ENCODE measurements at places on chromosomes 3 and 15.

DNA sequence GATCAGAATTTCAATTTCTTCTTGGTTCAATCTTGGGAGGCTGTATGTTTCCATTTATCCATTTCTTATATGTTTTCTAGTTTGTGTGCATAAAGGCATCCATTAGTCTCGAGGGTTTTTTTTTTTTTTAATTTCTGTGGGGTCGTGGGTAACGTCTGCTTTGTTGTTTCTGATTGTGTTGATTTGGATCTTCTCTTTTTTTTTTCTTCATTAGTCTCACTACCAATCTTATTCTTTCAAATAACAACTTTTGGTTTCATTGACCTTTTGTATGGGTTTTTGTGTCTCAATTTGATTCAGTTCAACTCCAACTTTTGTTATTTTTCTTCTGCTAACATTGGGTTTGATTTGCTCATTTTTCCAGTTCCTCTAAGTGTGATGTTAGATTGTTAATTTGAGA, 48.9 kb downstream of the MCTP2 start:
- H3K4me3 ChIP-seq = no peak overlapping the region
- no peak overlapping the region for H3K27ac ChIP-seq
- no peak for DNase-seq
- H3K36me3 ChIP-seq = no peaks in the 10 kb centered on the region
- H3K27me3 ChIP-seq = no peaks in the 10 kb centered on the region

DNA sequence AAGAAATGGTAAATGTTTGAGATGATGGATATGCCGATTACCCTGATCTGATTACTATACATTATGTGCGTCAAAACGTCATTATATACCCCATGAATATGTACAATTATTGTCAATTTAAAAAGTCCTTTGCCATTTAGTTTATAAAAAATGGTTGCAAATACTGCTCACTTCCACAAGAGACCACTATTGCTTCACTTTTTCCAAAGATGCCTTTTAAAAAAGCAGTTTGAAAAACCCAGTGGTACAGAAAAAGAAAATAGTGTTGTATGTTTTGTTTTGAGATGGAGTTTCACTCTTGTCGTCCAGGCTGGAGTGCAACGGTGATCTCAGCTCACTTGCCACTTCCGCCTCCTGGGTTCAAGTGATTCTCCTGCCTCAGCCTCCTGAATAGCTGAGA, 39.3 kb downstream of the EDEM1 start:
- H3K27me3 ChIP-seq = no peaks in the 10 kb centered on the region
- no peak overlapping the region for H3K27ac ChIP-seq
- no peak overlapping the region for H3K4me3 ChIP-seq
- H3K4me1 ChIP-seq = no peaks in the 10 kb centered on the region
- DNase-seq = no peak
- H3K36me3 ChIP-seq = no peaks in the 10 kb centered on the region

- H3K4me1 ChIP-seq = peaks cover 59% of the 10 kb centered on the region
- H3K27ac ChIP-seq = peak overlapping the region; percentile 92
- no peaks in the 10 kb centered on the region for H3K27me3 ChIP-seq
- DNase-seq = no peak
- peak overlapping the region; percentile 2 for H3K4me3 ChIP-seq
Measured at GRCh38 chr3:188208516-188208981, 54.6 kb downstream of the LPP start.

- no peak for DNase-seq
- no peaks in the 10 kb centered on the region for H3K27me3 ChIP-seq
- H3K4me1 ChIP-seq = peaks cover 13% of the 10 kb centered on the region
- H3K4me3 ChIP-seq = no peak overlapping the region
- H3K36me3 ChIP-seq = no peaks in the 10 kb centered on the region
Measured at GRCh38 chr3:171269542-171269941, 190.7 kb downstream of the TNIK start.

GRCh38 chr3:30631243-30631904, 25.0 kb downstream of the TGFBR2 start:
- no peaks in the 10 kb centered on the region for H3K27me3 ChIP-seq
- no peak for DNase-seq
- H3K4me1 ChIP-seq = peaks cover 77% of the 10 kb centered on the region
- peak overlapping the region; percentile 22 for H3K27ac ChIP-seq
- no peak overlapping the region for H3K4me3 ChIP-seq

GRCh38 chr3:55893045-55893664, 406.0 kb upstream of the WNT5A start:
- H3K27me3 ChIP-seq = no peaks in the 10 kb centered on the region
- H3K4me3 ChIP-seq = no peak overlapping the region
- H3K36me3 ChIP-seq = no peaks in the 10 kb centered on the region
- no peak for DNase-seq
- no peaks in the 10 kb centered on the region for H3K4me1 ChIP-seq

DNA sequence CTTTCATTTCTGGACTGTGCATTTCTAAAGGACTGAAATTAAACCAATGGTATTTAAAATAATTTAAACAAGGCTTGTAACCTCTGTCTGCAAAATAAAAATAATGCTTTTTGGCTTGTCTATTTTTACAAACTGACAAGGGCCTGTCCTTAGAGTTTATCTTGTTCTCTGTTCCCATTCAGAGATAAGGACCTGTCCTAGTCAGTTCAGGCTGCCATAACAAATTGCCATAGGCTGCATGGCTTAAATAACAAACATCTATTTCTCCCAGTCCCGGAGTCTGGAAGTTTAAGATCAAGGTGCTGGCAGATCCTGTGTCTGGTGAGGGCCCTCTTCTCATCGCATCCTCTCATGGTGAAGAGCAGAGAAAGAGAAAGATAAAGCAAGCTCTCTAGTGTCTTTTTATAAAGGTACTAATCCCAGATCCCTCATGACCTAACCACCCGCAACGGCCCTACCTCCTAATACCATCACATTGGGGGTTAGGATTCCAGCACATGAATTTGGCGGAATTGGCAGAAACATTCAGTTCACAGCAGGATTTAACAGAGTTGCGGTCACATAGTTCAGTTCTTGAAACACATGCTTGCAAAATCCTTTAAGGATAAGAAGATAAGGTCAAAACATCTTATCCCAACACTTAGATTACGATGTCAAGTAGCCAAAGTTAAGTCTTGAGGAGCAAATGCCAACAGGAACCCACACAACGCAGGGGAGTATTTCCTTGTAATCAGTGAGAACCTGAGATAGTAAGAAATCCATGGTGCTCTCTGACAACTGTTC, 17.8 kb downstream of the KBTBD8 start:
- no peak overlapping the region for H3K4me3 ChIP-seq
- H3K36me3 ChIP-seq = no peaks in the 10 kb centered on the region
- no peak overlapping the region for H3K27ac ChIP-seq
- H3K27me3 ChIP-seq = no peaks in the 10 kb centered on the region

GRCh38 chr15:45377609-45378148, 665 bp downstream of the GATM start:
- H3K4me3 ChIP-seq = peak overlapping the region; percentile 72
- H3K27ac ChIP-seq = peak overlapping the region; percentile 75
- H3K4me1 ChIP-seq = peaks cover 3% of the 10 kb centered on the region
- DNase-seq = peak; percentile 63

DNA sequence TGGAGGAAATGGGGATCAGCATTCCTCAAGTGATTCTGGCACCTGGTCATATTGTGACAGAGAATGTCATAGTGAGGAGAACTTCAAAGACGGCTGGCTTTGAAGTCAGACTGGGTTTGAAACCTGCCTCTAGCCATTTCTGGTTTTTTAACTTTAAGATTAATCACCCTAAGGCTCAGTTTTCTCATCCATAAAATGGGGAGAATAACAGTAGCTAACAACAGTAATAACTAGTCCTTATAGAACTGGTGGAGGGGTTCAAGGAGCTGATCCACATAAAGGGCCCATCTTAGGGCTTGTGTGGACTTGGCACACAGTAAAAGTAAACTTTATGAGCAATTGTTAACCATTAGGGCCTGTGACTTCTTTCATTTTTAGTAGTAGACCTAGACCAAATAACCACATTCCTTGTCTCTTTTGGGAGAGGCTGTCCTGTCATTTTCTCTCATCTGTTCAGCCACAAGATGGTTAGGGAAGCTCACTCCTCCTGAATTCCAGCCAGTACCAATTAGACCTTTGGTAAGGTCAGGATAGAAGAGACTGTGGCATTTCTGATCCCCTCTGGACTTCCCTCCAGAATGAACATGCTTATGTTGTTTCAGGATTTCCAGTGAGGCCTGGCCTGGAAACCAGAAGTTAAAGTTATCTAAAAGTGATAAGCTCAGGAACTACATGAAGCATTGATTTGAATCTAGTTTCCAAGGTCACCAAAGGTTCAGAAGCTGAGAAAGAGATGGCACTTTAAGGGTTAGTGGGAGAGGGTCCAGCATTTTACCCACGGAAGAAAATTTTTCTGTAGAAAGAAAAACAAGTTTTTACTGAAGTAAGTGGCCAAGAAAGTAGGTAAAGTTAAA, 159.3 kb upstream of the DPH6 start:
- no peaks in the 10 kb centered on the region for H3K36me3 ChIP-seq
- H3K4me1 ChIP-seq = peaks cover 2% of the 10 kb centered on the region
- H3K27me3 ChIP-seq = no peaks in the 10 kb centered on the region
- H3K27ac ChIP-seq = peak overlapping the region; percentile 60
- H3K4me3 ChIP-seq = no peak overlapping the region

- H3K27ac ChIP-seq = no peak overlapping the region
- no peaks in the 10 kb centered on the region for H3K27me3 ChIP-seq
- no peak overlapping the region for H3K4me3 ChIP-seq
- H3K36me3 ChIP-seq = no peaks in the 10 kb centered on the region
- DNase-seq = no peak
Measured at GRCh38 chr3:151483488-151483887, 22.6 kb upstream of the IGSF10 start.

DNA sequence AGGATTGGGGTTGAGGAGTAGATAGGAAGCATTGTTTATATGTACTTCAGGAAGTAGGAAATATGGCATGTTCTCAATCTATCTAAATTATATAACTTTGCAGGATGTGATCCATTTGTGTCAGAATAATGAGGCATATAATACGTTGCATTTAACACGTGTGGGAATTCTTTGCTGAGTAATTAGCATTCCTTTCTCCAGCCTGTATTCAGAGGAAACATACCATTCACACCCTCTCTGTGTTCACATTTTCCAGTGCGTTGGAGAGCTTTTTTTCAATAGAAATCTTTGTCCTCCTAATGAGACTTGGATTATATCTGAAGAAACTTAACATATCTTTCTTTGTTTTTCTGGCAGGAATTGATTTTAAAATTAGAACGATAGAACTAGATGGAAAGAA, 33.0 kb upstream of the APH1B start:
- H3K27me3 ChIP-seq = no peaks in the 10 kb centered on the region
- no peaks in the 10 kb centered on the region for H3K4me1 ChIP-seq
- H3K36me3 ChIP-seq = peaks cover 15% of the 10 kb centered on the region
- H3K27ac ChIP-seq = peak overlapping the region; percentile 49
- no peak overlapping the region for H3K4me3 ChIP-seq
- no peak for DNase-seq

GRCh38 chr3:195212033-195212748, 58.8 kb downstream of the XXYLT1 start:
- peaks cover 10% of the 10 kb centered on the region for H3K4me1 ChIP-seq
- no peak for DNase-seq
- H3K36me3 ChIP-seq = no peaks in the 10 kb centered on the region
- no peaks in the 10 kb centered on the region for H3K27me3 ChIP-seq

GRCh38 chr3:62149962-62150361, 223.4 kb downstream of the FEZF2 start:
- DNase-seq = peak; percentile 71
- no peaks in the 10 kb centered on the region for H3K27me3 ChIP-seq
- H3K4me1 ChIP-seq = no peaks in the 10 kb centered on the region
- H3K4me3 ChIP-seq = peak overlapping the region; percentile 8
- no peaks in the 10 kb centered on the region for H3K36me3 ChIP-seq
- H3K27ac ChIP-seq = peak overlapping the region; percentile 63

DNA sequence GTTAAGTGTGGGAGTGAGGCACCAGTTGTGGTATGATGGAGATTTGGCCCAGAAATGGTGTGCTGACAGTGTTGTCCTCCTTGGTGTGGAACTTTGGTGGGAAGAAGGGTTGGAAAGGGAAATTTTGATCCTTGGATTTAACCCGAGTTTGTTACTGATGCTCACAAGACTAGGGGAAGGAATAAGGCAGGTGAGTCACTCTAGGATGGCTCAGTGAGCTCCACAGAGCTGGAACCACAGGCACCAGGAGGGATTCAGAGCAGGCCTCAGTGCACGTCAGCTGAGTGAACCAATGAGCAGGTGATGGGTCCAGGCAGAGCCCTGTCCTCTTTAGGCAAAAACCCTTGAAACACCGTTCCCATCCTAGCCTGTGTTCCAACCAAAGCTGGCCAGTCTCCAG, 11.4 kb downstream of the CHRD start:
- H3K36me3 ChIP-seq = no peaks in the 10 kb centered on the region
- no peaks in the 10 kb centered on the region for H3K27me3 ChIP-seq
- H3K4me1 ChIP-seq = no peaks in the 10 kb centered on the region
- DNase-seq = no peak
- no peak overlapping the region for H3K27ac ChIP-seq

DNA sequence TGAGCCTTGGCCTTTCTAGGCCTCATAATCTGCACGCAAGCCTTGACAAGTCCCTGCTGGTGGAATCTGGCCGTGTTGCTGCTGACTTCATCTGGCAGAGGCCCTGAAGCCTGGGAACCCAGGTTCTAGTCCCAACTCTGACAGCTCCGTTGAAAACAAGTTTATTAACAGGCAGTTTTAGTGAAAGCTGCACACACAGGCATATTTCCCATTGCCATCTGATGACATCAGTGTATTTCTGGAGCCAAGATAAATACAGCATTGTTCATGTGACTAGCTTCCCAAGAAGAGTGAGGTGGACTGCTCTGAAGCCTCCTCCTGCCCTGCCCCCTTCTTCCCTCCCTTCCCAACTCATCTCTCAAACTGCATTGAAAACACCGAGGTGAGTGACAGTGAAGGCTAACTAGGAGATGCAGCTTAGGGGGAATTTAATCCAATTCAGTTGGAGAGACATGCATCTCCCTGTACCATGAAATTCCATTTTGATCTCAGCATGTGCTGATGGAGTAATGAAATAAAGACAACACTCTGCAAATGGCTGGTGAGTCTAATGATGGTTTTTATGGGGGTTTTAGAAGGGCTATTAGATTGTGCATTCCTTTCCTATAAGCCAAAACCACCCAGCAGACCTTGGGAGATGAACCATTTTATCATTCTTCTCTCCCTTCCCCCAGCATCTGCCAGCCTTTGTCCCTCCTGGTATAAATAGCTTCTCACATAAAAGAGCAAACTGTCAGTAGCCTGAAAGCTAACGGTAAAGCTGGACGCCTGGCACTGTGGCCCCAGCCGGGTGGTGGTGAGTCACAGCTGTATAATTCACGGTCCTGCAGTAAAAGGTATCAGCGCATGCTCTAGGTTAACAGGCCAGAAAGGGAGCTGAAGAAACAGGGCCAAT, 38.0 kb downstream of the PRICKLE2 start:
- no peak overlapping the region for H3K4me3 ChIP-seq
- H3K27ac ChIP-seq = peak overlapping the region; percentile 50
- H3K27me3 ChIP-seq = no peaks in the 10 kb centered on the region
- no peaks in the 10 kb centered on the region for H3K36me3 ChIP-seq
- H3K4me1 ChIP-seq = peaks cover 10% of the 10 kb centered on the region

GRCh38 chr3:127938800-127939199, 23.8 kb downstream of the KBTBD12 start:
- DNase-seq = no peak
- no peak overlapping the region for H3K27ac ChIP-seq
- H3K4me1 ChIP-seq = no peaks in the 10 kb centered on the region
